Muscle of arm (tissue), 14 donors: ENCODE measurements at places on chromosomes 6 and 20.
A peak's percentile ranks its signal among the peaks of the same experiment; 100 is the strongest.

DNA sequence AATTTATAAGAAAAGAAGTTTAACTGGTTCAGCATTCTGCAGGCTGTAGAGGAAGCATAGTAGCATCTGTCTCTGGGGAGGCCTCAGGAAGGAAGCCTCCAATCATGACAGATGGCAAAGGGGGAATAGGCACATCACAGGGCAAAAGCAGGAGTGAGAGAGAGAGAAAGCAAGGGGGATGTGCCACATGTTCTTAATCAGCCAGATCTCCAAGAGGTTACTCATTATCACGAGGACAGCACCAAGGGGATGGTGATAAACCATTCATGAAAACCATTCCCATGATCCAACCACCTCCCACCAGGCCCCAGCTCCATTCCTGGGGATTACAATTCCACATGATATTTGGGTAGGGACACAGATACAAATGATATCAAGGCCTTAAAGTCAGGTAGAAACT, 217.5 kb upstream of the TCF21 start:
- no peak for DNase-seq

GRCh38 chr6:138972226-138972665, 15.8 kb downstream of the REPS1 start:
- no peak for DNase-seq

GRCh38 chr6:15672291-15672690, 9.5 kb upstream of the DTNBP1 start:
- no peak for DNase-seq

DNA sequence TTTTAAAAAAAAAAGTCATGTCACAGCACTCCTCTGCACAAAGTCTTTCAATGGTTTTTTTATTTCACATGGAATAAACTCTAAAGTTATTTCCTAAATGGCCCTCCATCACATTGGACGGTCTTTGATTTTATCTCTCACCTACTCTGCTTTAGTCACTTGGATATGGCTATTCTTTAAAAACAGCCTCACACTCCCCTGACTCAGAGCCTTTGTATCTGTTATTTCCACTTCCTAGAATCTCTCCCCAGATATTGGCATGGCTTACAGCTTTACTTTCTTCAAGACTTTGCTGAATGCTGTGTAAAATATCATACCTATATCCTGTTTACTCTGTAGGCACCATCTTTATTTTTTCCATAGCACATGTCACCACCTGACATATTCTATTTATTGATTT, 194.7 kb upstream of the MCHR2 start:
- no peak for DNase-seq

GRCh38 chr20:25659999-25660398, 36.2 kb upstream of the NANP start:
- DNase-seq = no peak

- peak; percentile 20 for DNase-seq
These were observed 30.0 kb downstream of the ALDH5A1 start for GRCh38 chr6:24524805-24525204.

- no peak for DNase-seq
These were observed 179.7 kb upstream of the MYLIP start for GRCh38 chr6:15948930-15949900.

DNA sequence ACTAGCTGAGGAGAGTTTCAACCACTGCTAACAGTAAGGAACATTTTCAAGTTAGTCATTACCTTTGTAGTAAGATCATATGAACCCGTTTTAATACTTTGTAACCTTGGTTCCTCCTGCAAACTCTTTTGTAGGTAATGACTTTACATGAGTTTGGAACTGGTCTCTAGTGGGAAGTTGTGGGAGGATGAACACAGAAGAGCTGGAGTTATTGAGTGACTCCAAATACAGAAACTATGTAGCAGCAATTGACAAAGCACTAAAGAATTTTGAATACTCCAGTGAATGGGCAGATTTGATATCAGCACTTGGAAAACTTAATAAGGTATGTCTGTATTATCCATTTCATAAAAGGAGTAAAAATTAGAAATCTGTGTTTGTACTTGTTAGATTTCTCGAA, 29.3 kb downstream of the DOP1A start:
- no peak for DNase-seq

GRCh38 chr6:143251288-143251687, 190.6 kb downstream of the AIG1 start:
- no peak for DNase-seq

DNA sequence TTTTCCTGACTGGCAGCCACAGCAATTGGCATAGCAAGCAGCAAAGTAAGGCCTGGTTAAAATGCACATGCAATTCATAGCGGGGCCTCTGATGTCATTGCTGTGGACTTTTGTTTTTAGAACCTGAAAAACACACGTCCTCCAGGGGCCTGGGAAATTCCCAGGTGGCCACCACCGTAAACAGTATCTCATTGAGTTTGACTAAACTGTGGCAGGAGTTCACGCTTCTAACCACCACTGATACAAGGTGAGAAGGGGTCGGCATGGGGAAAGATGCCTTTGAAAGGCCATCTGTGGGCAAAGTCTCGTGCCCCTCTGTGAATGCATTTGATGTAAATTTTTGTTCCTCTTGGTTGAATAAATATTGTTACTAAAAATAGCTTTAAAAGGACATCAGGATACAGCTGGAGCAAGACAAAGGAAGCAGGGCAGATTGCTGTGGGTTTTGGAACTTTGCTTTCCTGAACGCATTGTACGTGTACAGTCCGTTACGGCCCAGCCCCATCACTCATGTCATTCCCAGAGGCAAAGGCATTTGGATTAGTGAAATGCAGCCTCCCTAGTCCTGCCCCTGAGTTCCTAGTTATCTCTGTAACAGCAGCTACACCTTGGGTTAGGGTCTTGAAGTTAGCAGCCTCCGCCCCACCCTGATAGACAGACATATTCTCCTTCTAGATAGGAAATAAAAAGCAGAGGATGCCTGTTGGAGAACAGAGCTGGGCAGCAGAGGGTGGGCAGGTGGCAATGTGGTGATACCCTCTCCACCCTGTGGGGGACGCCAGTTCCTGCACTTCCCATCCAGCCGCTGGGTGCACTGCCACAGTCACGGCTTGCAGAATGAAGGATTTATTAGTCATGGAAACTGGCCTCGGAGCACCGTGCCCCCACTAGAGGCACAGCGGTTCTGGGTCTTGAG, 80.3 kb downstream of the ZDHHC14 start:
- DNase-seq = no peak

GRCh38 chr6:82612475-82613039, 248.9 kb downstream of the TPBG start:
- DNase-seq = peak; percentile 11

GRCh38 chr20:6707321-6707831, 60.1 kb upstream of the BMP2 start:
- DNase-seq = no peak

DNA sequence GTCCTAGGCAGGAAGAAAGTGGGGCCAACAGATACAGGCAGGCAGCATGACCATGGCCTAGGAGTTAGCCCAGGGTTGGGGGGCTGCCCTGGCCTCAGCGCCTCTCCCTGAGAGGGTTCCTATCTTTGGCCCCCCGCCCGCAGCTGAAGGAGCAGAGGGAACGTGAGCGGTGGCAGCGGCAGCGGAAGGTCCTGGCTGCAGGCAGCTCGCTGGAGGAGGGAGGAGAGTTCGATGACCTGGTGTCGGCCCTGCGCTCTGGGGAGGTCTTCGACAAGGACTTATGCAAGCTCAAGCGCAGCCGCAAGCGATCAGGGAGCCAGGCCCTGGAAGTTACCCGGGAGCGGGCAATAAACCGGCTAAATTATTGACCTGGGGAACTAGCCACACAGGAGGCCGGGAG, 32.6 kb downstream of the MOCS1 start:
- DNase-seq = no peak

DNA sequence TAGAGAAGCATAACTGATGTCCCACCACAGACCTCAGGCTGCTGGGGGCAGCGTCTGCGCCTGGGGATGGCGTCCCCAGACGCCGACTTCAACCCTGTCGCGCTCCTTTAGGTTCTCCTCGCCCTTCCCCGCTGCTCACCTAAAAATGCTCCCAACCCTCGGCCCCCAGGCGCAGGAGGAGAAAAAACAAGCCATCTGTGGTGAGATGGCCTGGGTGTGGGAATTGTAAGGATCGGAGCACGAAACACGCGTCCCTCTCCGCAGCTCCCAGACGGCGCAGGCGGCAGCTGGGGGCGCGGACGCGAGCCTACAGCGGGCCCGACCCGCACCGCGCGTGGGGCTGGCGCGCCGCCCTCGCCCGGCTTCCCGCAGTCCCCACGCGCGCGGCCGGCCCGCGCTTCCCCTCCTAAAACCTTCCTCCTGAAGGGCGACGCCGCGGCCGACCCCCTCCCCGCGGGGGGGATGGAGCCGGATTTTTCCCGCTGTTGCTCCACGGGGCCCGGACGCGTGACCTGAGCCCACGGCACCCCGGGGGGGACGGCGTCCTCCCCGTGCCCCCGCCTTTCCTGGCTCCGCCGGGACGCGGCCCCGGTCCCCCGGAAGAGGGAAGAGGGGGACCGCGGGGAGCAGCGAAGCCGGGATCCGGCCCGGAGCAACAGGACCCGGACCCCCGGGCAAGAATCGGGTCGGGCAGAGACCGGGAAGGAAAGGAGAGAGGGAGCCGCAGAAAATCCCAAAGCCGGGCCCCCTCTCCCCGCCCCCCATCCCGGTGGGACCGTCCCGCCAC, 611 bp downstream of the EPB41L2 start:
- DNase-seq = no peak

DNA sequence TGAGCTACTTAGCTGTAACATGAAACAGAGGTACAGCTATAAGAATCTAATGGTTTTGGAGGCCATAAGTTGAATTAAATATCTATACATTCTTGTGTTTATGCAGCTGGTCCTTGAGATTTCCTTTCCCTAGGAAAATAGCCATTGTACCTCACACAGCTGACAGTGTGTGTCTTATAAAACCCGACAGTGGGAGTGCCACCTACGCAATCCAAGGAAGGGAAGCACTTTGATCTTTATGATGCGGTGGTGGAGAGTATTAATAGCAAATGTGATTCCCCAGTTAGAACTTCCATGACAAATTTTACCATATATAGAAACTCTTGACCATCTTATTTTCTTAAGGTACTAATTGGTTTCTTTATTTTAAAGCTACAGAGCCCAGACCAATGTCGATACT, 149.5 kb downstream of the TMEM200A start:
- no peak for DNase-seq
